ENCODE measurements at places on chromosomes 3 and 15.
A peak's percentile ranks its signal among the peaks of the same experiment; 100 is the strongest.

DNA sequence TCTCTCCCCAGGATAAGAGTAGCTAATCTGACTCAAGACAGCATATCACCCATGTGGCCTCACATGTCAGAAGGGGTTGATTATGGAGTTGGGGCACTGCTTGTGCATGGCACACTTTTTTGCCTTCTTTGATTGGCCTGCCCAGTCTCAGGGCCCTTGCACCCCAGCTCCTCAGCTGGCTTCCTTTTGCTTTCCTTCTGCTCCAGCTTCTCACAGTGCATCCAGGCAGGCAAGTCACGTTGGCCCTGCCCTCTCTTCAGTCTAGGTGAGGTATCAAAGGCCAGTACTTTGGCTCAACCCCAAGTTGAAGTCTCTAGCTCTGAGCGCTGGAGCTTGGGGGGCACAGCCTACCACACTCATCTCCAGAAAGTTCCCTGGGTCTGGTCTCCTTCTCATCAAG, 42.2 kb downstream of the NGRN start:
- no peak for DNase-seq

- DNase-seq: no peak
Observed at GRCh38 chr3:34780973-34781372, 858.4 kb upstream of the ARPP21 start.

GRCh38 chr3:151923901-151924300, 50.5 kb downstream of the SUCNR1 start:
- no peak for DNase-seq

DNA sequence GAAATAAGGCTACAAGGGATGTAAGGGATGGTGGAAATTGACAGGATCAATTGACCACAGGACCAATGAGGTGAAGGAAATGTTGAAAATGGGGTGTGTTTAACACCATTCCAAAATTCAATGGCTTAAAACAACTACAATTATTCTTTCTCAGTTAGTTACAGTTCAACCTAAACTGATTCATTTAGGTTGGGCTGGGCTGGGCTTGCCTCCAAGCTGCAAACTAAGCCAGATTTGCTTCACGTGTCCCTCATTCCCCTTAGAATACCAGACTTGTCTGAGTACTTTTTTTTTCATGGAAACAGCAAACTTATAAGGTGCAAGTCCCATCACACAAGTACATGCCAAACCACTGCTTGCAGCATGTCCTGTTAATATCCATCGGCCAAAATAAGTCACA, 280.1 kb downstream of the NEK10 start:
- DNase-seq: no peak

GRCh38 chr3:99929745-99930139, 112.1 kb downstream of the CMSS1 start:
- DNase-seq: no peak

DNA sequence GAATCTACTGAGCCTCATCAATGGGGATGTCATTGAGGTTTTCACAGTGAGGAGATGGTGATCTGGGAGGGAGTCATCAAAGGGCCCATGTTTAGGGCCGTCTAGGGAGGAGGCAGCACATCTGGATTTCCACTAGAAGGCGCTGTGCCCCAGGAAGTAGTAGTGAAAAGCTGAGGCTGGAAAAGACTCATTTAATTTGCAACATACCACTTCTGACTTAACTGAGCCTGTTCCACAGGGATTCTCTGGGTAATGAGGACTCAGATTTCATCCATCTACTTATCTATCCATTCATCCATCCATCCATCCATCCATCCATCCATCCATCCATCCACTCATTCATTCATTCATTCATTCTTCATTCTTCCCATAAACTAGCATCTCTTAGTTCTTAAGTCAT, 17.4 kb upstream of the SHF start:
- DNase-seq: peak; percentile 46

- no peak for DNase-seq
Observed at GRCh38 chr3:21310891-21311290, 440.1 kb downstream of the ZNF385D start.

DNA sequence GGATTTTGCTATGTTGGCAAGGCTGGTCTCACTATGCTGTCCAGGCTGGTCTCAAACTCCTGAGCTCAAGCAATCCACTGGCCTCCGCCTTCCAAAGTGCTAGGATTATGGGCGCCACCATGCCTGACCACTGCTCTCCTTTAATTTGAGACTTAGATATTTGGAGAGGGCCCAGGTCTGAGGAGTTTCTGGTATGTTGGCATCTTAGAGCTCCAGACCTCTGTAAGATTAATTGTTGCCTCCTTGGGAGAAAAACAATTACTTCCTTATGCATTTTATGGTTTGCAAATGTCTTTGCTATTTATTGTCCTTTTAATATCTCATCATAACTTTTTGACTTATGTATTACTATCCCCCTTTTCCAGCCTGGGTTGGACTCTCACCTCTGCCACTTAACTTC, 2.9 kb downstream of the ZNF774 start:
- no peak for DNase-seq
